ENCODE measurements at places on chromosomes 11 and 22. TPM values are rescaled to one million over a fixed set of nuclear protein-coding genes. Genes with fewer than 3 reads are reported as not detected.

P2RY6 gene
- total RNA-seq = 1.2 TPM

ASPHD2 gene
- total RNA-seq = 1.9 TPM

GPR83 gene
- not detected for total RNA-seq

OR51A2 gene
- total RNA-seq = not detected

HEPN1 gene
- total RNA-seq = not detected

RFPL3 gene
- not detected for total RNA-seq

OR8B8 gene
- not detected for total RNA-seq

KCNJ4 gene
- not detected for total RNA-seq

SLC37A2 gene
- total RNA-seq = 24.9 TPM

ISX gene
- total RNA-seq = not detected

DEFB108B gene
- total RNA-seq = not detected

MYRF gene
- total RNA-seq = 0.22 TPM

OR52B6 gene
- total RNA-seq = not detected

OR51B4 gene
- total RNA-seq = not detected

MIOX gene
- not detected for total RNA-seq

CTSF gene
- 47.3 TPM for total RNA-seq

CELSR1 gene
- total RNA-seq = 38.7 TPM

P2RX3 gene
- total RNA-seq = not detected

NRGN gene
- 1.8 TPM for total RNA-seq

OR5P2 gene
- total RNA-seq = 1.5 TPM

GVQW3 gene
- 0.95 TPM for total RNA-seq

SCO2 gene
- 5.1 TPM for total RNA-seq

KIAA1671 gene
- total RNA-seq = 45.5 TPM

IL17REL gene
- total RNA-seq = not detected

CD3E gene
- 3.4 TPM for total RNA-seq

IL18BP gene
- total RNA-seq = 6.5 TPM

CDCA5 gene
- total RNA-seq = 9.1 TPM

KRTAP5-10 gene
- total RNA-seq = not detected

PANX3 gene
- not detected for total RNA-seq

UPK3A gene
- not detected for total RNA-seq

MIAT gene
- 2.3 TPM for total RNA-seq

OR52N4 gene
- total RNA-seq = not detected

MYO7A gene
- total RNA-seq = 1.3 TPM

TRPM5 gene
- not detected for total RNA-seq

PGA3 gene
- not detected for total RNA-seq

TRIM66 gene
- total RNA-seq = 5.5 TPM

CD3D gene
- total RNA-seq = 7.6 TPM

MAPK1 gene
- total RNA-seq = 45.6 TPM

FADS3 gene
- total RNA-seq = 6.1 TPM

OR52A1 gene
- not detected for total RNA-seq

ANO9 gene
- 11.0 TPM for total RNA-seq

DESI1 gene
- total RNA-seq = 25.9 TPM

UBQLN3 gene
- not detected for total RNA-seq

SMPD1 gene
- total RNA-seq = 11.6 TPM

HOATZ gene
- not detected for total RNA-seq

ST14 gene
- 122 TPM for total RNA-seq

FIBIN gene
- 9.8 TPM for total RNA-seq

TBX10 gene
- total RNA-seq = not detected

DEFB131B gene
- total RNA-seq = not detected

MS4A3 gene
- total RNA-seq = not detected

All from esophagus squamous epithelium (tissue), 5 donors.